Activated CD8-positive, alpha-beta memory T cell treated with anti-CD3 and anti-CD28 coated beads, Interleukin-2, amount 10 ng/mL, durations not matched to agents 7 days and 5 days (primary cell): ENCODE measurements at places on chromosomes 16 and 17. TPM values are rescaled to one million over a fixed set of nuclear protein-coding genes. Genes with fewer than 3 reads are reported as not detected.

DNA sequence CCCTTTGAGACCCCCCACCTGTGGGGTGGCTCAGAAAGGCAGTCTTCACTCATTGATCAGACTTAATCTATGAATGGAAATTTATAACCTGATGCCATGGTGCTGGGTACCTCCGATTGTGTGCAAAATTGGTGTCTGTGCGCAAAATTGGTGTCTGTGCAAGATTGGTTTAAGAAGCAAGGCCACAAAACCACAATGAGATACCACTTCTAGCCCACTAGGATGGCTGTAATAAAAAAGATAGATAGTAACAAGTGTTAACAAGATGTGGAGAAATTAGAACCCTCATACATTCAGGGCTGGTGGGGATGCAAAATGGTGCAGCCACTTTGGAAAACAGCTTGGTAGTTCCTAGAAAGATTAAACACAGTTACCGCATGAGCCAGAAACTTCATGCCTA, 13.9 kb upstream of the CSNK2A2 start:
- DNase-seq: no peak

GRCh38 chr17:57726213-57726790, 18.8 kb downstream of the CCDC182 start:
- no peak for DNase-seq

- no peak for DNase-seq
Measured at GRCh38 chr17:77854083-77854758, 104.3 kb upstream of the TNRC6C start.

DNA sequence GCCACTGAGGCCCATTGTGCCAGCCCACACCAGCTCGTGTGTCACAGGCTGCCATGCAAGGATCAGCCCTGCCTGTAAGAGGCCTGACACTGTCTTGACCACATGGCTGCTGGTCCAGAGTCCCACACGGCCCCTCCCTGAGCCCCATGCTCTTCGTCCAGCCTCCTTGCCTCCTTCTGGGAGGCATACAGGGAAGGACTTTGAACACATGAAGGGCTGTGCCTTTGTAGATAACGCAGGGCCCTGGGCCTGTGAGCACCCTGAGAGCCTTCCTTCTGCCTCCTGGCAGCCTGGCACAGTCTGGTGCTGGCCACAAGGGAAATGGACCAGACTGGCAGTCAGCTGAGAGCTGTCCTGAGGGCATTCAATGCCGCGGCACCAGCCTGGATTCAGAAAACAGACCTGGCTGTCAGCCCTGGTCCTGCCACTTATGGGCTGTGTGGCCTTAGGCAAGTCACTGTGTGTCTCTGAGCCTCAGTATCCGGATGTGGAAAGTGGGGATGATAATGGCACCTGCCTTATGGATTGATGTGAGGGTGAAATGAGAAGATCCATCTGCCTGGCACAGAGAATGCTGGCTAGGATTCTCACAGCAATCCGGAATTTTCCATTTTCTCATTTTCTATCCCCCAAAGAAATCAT, 19.2 kb upstream of the SPNS2 start:
- no peak for DNase-seq

RRN3 gene
- 25.5 TPM for total RNA-seq

DNA sequence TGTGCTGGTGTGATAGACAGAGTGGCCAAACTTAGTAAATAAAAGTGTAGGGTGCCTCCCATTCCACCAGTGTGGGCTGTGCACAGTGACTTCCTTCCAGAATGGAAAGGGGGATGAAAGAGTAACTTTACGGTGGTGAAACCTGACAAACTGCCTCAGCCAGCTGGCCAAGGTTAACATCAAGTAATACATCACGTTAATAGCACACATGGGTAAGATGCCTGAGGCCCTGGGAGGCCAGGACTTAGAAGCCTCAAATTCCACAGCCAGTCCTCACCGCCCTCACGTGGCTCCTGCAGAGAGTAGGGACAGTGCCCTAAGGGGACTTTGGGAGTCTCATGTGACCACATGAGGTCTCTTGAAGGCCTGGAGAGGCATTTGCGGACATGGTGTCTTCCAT, 14.1 kb downstream of the RMI2 start:
- no peak for DNase-seq

CD79B gene
- 15.0 TPM for total RNA-seq

DNA sequence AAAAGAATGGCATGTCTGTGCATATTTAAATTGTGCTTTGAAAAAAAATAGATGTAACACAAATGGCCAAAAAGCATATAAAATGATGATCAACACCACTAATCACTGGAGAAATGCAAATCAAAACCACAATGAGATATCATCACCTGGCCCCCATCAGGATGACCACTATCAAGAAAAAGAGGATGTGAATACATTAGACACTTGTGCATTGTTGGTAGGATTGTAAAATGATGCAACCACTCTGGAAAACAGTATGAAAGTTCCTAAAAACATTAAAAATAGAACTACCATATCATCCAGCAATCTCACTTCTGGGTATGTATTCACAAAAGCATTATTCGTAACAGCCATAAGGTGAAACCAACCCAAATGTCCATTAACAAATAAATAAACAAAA, 91.5 kb downstream of the SPAG9 start:
- no peak for DNase-seq

KRTAP4-5 gene
- not detected for total RNA-seq

- DNase-seq: no peak
Measured at GRCh38 chr17:82960419-82961271, 118.8 kb upstream of the METRNL start.

TIMP2 gene
- total RNA-seq: 1.7 TPM

SLC13A5 gene
- total RNA-seq: not detected

KCNAB3 gene
- total RNA-seq: 6.7 TPM
